ENCODE measurements at places on chromosomes 6 and 20.

- no peak for DNase-seq
These were observed 41.9 kb upstream of the CTNNBL1 start for GRCh38 chr20:37651932-37652331.

- no peak for DNase-seq
These were observed 46.9 kb downstream of the DLGAP4 start for GRCh38 chr20:36352843-36353553.

DNA sequence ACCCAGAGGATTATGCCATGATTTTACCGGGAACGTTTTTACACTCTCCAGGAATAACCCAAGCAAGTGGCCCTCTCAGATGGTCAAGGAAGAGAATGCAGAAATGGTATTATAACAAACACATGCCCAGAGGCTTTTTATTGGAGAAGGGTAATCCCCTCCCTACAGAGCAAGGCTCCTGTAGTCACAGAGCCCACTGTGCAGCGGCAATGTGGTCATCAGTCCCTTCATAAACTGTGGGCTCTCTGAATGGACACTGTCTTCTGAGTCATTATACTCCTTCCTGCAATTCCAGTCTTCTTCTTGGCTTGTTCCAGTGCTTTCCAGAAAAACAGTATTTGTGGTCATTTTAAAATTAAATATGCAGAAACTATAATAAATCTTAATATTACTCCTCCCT, 74.7 kb downstream of the LAMA4 start:
- no peak for DNase-seq

GRCh38 chr6:143615785-143616184, 62.0 kb upstream of the PHACTR2 start:
- no peak for DNase-seq

- DNase-seq = no peak
These were observed 24.4 kb downstream of the ARG1 start for GRCh38 chr6:131597446-131597845.

DNA sequence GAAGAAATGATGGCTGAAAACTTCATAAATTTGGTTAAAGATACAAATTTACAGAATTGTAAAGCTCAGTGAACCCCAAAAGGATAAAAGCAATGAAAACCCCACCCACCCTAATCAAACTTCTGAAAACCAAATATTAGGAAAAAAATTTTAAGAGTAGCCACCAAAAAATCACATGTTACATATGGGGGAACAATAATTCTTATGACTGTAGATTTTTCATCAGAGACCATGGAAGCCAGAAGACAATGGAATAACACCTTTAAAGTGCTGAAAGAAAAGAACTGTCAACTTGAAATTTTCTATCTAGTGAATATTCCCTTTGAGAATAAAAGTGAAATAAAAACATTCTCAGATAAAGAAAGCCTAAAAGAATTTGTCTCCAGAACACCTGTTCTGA, 24.4 kb downstream of the PROCR start:
- no peak for DNase-seq

- DNase-seq = no peak
These were observed 170.3 kb upstream of the AHI1 start for GRCh38 chr6:135667691-135668455.

DNA sequence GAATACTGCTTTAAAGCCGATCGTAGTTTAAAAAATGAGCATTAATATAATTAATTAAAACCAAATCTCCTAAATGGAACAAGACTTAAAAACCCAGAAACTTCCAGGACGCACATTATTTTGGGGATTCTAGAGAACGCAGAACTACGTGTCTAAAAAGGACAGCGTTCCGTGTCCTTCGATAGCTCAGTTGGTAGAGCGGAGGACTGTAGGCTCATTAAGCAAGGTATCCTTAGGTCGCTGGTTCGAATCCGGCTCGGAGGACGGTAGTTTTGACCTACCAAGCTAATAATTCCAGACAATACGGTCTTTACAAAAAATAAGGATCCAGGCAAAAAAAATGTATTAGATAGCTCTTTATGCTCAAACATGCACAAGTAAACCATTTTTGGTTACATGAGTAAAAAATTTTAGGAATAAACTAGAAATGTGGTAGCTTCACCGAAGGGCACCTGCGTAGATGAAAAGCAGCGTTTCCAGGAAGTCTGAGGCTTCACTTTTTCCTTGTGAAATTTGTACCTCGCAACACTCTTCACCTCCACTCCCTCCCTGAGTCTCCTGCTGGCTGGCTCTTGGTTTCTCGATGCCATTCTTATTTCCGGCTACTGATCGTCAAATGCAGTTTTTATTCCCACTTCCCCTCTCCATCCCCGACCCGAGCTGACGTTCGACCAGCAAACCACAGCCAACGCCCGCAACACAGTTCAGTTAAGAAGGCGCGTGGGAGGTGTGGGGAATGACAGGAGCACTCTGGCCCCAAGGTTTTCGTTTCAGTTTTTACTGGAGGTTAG, 19.6 kb upstream of the ABT1 start:
- DNase-seq = no peak

- DNase-seq = no peak
These were observed 57.2 kb downstream of the RGS17 start for GRCh38 chr6:153073841-153074240.

DNA sequence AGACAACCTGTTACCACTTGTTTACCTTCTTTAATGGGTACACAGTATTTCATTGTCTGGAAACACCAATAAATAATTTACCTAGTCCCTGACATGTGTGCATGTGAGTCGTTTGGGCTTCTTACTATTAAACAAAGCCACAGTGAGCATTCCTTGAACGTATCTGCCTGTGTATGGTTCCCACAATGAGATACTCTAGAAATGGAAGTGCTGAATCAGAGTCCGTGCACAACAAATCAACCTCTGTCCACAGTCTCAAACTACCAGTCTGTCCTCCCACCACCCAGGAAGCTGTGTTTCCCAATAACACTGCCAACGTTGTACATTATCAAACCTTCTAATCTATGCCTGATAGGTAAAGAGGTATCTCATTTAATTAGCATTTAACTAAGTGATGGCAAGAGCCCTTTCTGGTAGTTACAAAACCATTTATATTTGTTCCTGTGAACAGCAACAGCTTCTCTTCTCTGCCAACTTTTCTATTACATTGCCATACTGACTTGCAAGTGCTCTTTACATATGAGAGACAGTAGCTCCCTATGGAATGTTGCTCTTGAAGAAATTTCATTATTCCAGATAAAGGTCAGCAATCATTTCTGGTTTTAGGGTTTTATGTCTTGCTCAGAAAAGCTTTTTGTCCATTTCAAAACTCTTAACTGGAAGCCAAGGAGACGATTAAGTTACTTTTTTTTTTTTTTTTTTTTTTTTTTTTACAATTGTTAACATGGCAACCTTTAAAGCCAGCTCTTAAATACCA, 14.7 kb downstream of the JAG1 start:
- no peak for DNase-seq

DNA sequence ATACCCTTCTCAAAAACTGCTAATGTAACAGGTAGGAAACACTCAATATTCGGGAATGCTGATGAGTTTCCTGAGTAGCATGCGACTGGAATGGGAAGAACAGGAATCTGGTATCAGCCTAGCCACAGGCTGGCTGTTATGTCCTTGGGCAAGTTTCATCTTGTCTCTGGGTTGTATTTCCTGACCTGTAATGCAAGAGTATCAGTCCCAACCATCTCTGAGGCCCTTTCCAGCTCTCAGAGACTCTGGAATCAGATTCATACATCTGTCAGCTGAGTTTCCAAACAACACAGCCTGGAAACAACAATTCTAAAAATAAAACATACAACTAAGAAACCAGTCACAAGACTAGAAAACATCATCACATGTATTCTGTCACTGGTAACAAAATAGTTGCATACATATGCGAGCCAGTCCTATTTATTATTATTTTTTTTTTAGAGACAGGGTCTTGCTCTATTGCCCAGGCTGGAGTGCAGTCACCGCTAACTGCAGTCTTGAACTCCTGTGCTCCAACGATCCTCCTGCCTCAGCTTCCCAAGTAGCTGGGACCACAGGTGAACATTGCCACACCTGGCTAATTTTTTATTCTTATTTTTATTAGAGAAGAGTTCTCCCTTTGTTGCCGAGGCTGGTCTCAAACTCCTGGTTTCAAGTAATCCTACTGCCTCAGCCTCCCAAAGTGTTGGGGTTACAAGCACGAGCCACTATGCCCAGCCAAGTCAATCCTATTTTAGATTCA, 16.7 kb upstream of the TFAP2A start:
- DNase-seq = no peak

DNA sequence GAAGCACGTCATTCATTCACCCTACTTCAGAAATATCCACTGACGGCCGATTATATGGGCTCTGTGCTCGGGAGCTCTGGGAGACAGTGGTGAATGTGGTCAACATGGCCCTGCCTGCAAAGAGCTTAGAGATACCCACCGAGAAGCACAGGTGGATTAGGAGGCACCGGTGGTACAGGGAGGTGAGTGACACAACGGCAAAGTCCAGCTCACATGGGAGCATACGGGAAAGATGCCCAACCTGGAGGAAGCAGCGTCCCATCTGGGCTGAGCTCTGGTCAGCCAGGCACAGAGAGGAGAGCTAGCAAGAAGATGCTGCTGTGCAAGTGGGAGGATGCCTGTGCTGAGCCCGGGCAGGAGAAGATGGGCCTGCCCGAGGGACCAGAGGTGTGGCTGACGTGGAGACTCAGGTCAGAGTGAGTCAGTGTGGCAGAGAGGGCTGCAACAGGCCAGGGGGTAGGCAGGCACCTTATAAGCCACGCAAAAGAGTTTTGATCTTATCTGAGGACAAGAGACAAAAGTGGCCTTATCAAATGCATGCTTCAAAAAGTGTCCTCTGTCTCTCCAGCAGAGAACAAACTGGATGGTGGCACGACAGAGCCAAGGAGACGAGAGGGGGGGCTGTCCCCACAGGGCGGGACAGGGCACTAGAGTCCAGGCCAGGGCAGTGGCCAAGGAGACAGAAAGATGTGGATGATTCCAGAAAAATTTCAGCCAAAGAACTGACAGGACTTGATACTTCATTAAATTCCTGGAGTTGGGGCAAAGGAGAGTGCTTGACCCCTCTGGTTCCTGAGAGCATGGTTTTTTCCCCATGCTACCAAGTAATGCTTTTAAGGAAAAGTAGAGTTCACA, 214.6 kb upstream of the SNX9 start:
- DNase-seq = no peak

- DNase-seq = no peak
These were observed 1405.1 kb downstream of the GRIK2 start for GRCh38 chr6:102798636-102799035.

GRCh38 chr20:6802227-6802626, 34.7 kb downstream of the BMP2 start:
- no peak for DNase-seq

DNA sequence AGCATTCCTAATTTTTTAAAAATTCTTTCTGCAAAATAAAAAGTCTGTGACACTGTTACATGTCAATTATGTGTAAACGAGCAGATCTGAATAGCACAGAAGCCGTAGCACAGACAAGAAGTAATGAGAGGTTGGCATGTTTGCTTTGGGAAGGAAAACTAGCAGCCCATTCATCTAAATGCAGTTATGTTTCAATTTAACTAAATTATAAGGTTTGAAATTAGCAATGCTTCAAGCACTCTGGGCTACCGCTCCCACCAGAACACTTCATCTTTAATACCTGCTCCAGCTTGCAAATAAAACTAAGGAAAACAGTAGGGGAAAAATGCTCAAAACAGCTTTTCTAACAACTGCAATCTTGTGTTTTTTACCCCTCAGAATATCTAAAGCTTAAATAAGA, 73.9 kb downstream of the PTPRK start:
- no peak for DNase-seq

- DNase-seq = no peak
These were observed 120.8 kb upstream of the BCLAF1 start for GRCh38 chr6:136410201-136411024.

- no peak for DNase-seq
These were observed 48.8 kb upstream of the NKX2-2 start for GRCh38 chr20:21562656-21563055.

DNA sequence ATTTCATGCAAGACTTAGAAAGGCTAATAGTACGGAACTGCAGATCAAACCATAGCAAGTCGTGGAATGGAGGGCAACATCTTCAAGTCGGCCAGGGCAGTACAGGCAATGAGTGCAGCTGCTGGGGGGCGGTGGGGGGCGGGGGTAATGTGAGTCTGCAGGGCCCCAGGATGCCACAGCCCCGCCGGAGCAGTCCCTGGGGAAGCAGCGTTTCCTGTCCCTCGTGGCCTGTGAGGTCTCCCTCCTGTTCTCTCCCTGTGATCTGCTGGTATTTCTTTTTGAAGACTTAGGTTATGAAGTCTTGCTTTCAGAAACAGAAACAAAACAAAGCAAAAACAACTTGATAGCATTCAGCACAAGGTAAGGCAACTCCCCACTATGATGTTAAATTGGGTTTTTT, 351.9 kb downstream of the FOXA2 start:
- DNase-seq = no peak

GRCh38 chr20:47686545-47686944, 98.7 kb downstream of the SULF2 start:
- no peak for DNase-seq

- DNase-seq = no peak
These were observed 37.3 kb downstream of the LRRC1 start for GRCh38 chr6:53831936-53832660.

- no peak for DNase-seq
These were observed 148.2 kb upstream of the RIPOR2 start for GRCh38 chr6:25083784-25084507.

- no peak for DNase-seq
These were observed 120.9 kb downstream of the GRM1 start for GRCh38 chr6:146149770-146150169.

Measured in stimulated activated CD8-positive, alpha-beta memory T cell treated with anti-CD3 and anti-CD28 coated beads, Interleukin-4, amount 100 ng/mL, for 1 hour (primary cell).